Neural progenitor cell (in vitro differentiated cells): ENCODE measurements at places on chromosomes 5 and 9.

DNA sequence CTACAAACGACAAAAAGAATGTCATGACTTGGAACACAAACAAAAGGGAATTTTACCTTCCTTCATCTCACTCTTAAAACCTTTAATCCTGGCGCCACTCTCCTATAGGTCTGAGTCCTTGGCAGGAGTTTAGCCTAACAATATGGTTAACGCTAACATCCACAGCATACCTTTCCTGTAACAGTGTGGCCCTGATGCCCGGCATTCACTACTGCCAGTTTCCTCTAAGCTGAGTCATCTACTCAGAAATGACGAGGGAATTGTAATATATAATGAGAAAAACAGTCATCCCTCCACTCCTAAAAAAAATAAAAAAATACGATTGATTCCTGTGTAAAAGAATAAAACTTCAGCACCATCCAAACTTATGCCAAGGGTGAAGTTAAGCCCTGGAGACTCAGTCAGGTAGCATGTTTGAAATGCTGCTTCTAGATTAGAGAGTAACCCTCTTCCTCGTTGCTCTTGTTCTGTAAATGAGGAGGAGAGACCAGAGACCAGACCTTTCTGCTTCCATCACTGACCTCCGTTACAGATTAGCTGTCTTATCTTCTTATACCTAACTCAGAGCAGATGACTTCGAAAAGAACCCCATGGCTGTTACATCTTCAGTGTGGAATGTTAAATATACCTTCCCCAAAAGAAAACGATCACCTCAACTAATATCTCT is 37.4 kb downstream of the CCDC125 start:
- DNase-seq: peak; percentile 14

GRCh38 chr5:10266839-10267238 is 16.8 kb downstream of the CCT5 start:
- no peak for DNase-seq

- DNase-seq: no peak
These were observed 220.0 kb downstream of the GOLPH3 start for GRCh38 chr5:31954091-31954490.

DNA sequence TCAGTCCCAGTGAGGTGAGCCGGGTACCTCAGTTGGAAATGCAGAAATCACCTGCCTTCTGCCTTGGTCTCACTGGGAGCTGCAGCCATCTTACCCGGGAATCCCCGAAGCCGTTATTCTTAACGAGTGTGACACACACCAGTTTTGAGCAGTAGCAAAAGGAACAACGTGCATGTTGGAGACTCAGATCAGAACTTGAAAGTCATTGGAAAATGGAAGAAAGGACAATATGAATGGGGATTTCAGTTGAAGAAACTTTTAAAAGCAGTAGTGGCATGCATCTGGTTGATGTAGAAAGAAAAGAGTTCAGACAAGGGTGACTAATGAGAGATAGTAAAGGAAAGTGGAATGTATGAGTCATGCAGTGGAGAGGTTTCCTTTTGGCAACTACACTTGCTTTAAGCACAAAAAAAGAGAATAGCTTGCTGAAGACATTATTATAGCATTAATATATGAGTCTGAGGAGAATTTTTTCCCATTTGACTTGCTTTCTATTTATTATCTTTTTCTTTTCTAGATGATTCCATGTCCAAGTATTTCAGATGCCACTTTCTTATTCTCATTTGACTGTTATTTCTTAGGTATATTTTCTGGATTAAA is 44.4 kb upstream of the ANKDD1B start:
- DNase-seq: no peak

DNA sequence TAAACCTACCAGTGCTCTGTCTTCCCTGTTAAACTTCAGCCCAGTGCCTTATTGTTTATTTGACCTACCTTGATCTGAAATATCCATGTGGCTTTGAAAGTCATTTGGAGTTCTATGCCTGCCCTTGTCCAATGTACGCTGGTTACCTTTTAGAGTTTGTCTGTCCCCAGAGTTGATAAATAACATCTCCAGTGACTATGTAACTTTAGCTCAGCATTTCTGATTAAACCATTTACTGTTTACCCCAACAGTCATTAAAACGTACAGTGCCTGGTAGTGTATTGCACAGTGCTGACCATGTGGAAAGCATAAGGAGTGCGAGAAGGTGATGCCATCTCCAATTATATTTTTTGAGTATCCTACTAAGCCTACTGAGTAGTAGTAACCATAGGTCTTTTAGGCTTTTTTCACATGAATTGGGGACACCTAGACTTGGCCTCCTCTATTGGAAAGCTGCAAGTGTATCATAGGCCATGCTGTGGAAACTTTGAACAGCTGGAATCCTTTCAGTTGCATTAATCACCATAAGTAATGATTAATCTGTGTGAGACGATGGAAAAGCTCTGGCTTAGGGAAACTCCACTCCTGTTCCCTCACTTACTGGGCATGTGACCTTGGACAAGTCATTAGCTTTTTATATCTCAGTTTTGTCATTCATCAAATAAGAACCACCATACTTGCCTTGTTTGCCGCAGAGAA is 93.5 kb downstream of the MAST4 start:
- DNase-seq: no peak
